ENCODE measurements at places on chromosomes 3 and 15. TPM values are rescaled to one million over a fixed set of nuclear protein-coding genes. Genes with fewer than 3 reads are reported as not detected.

THRB gene
- 42.4 TPM for total RNA-seq

NFKBIZ gene
- total RNA-seq, result 2.4 TPM

DPPA2 gene
- not detected for total RNA-seq

- no peak for DNase-seq
These were observed 113.3 kb downstream of the DIPK2A start for GRCh38 chr3:144084929-144085328.

HTR3E gene
- not detected for total RNA-seq

Measured in frontal cortex (tissue), 4 donors.